ENCODE measurements at places on chromosomes 3 and 15. TPM values are rescaled to one million over a fixed set of nuclear protein-coding genes. Genes with fewer than 3 reads are reported as not detected.

- DNase-seq = no peak
These were observed 44.1 kb downstream of the CLDN18 start for GRCh38 chr3:138054057-138054456.

DNA sequence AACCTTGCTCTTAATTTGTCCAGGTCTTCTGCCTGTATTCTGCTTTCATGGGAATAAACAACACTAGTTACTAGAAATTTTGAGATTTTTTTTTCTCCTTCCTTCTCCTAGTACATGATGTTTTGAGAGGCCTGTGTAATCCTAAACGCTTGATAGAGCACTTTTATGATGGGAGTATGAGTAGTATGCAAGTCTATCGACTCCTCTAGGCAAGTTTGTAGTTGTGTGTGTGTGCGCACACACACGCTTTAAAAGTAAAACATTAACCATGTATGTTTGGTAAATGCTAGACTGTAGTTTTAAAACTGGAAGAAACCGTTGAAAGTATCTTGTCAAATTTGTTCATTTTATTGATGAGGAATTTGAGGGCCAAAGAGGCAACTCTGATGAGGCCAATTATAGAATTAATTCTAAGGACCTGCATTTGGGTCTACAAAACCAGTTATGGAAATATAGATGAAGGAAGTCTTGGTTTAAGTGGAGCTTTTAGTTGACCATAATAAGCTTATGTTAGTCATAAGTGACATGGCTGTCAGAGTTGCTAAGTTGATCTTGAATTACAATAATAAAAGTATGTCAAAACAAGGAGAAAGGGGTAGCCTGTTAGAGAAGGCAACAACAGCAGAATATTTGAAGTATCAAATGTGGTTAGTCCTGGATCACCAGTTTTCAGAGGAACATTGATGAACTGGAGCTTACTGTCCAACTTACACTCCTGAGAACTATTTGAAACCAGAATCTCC is 47.1 kb downstream of the AKAP13 start:
- DNase-seq = no peak

DNA sequence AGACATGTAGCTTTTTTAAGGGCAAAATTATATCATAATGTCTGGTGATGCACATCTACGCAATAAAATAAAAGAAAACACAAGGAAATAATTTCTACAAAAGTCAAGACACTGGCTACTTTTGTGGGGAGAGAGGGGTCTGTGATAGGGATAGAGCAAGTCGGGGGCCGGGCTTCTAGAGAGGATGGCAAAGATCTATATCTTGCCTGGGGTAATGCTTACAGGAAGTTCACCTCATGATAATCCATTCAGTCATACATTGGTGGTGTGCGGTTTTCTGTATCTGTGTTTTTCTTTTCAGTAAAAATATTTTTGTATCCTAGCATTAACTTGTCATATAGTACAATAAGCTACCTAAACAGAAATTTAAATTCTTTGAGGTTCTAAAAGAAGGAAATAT is 178.8 kb downstream of the ARRDC4 start:
- DNase-seq = no peak

DNA sequence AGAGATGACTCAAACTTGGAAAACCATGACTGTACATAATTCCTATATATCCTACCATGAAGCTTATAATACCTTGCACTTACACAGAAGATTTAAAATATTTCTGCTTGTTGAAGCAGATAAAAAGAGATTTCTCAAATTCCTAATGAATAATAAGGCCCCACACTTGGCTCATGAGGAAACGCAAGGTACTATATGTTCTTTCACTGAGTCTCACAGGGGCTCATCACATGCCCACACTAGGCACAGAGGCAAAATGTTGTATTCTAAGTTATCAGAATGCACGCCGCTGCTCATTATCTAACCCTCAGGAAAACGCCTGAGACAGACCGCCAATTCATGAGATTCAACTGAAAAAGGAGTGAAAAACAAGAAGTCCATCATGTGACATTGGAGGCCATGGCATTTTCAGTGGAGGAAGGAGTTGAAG is 5.6 kb downstream of the MYO1E start:
- DNase-seq = no peak

DNA sequence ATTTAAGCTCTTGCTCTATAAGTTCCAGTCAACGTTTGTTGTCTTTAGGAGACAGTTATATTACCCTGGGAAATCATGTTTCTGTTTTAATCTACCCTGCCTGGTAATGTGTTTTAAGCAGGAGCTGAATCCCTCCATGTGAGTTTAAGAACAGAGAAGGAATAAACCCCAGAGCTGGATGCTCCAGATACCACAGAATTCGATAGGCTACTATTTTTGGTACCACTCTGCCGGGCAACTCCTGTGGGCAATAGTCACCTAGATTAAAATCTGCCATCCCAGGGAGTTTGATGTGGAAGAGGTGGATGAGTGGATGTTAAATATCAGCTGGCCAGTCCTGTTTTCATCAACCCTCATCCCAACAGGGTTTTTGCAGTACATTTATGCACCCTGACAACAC is 20.4 kb downstream of the NUDT16 start:
- no peak for DNase-seq

GRCh38 chr15:58748040-58748851 is 1.3 kb downstream of the ADAM10 start:
- no peak for DNase-seq

SQOR gene
- total RNA-seq = 91.1 TPM
